Activated CD4-positive, CD25-positive, alpha-beta regulatory T cell treated with anti-CD3 and anti-CD28 coated beads, Interleukin-2, amount 50 U/mL, for 72 hours (primary cell): ENCODE measurements at places on chromosomes 4 and X.

DNA sequence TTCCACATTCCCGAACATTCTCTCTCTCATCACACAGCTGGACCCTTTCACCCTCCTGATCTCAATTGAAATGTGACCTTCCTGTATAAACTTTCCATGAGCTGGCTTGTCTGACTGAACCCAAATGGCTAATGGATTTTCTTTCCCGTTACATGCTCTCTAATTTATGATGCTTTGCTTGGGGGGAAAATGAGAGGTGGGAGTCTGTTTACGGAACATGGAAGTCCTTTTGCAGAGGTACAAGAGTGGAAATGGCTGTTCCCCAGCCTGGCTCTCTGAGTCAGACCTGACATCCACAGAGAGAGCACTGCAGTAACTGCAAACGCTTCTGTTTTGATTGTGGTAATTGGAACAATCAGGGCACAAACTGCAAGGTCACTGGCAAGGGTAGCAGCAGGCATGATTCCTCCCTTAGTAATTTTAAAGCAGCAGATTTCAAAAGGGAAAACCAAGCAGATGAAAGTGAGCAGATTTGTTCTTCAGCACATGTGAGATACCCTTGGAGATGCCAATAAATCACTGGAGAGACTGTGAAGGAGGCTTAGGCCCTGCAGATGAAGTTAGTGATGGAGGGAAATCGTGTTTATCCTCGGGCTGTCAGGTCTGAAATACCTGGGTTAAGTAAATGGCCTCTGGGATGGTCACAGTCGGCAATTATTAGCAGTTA is 83.9 kb downstream of the SNCA start:
- no peak for DNase-seq

GRCh38 chr4:183729430-183730328 is 70.6 kb downstream of the TRAPPC11 start:
- DNase-seq, result no peak

- no peak for DNase-seq
Measured at GRCh38 chr4:183118141-183118540, 19.1 kb downstream of the WWC2 start.

DNA sequence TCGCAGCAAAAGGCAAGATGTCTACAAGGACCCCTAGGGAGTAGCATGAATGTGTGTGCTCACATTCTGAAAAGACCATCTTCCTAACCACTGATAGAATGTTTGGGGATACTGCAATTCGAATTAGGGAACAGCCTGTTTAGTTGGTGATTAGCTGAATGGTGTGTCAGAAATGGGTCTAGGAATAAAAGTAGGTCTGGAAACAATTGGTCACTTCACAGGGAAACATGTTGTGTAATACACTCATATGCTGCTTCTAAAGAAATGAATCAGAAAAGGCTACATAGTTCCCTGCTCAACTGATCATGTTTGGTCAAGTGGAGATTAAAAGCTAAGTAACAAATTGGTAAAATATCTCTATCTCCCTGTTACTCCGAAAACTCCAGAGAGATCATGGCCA is 2362.4 kb upstream of the TENM3 start:
- no peak for DNase-seq

DNA sequence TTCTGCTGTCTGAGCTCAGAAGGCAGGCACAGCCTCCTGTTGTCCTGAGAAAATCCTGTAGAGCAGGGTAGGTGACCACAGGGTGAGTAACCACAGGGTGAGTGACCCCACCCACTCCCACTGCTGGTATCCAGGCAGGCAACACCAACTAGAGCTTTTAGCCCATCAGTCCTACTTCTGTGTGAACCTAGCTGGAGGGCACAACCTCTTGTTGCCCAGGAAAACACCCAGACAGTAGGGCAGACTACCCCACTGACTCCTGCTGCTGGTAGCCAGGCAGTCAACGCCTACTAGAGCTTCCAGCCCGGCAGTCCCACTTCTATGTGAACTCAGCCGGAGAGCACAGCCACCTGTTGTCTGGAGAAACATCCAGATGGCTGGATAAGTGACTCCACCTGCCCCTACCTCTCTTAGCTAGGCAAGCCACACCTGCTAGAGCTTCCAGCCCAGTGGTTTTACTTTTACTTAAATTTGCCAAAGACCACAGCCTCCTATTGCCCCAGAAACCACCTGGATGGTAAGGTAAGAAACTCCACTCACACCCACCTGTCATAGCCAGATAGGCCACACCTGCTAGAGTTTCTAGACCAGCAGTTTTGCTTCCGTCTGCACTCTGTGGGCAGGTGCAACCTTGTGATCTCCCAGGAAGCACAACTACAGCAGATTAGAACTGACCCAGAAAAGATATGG is 371.6 kb downstream of the INPP4B start:
- DNase-seq, result no peak

GRCh38 chrX:40090961-40091360 is 6.8 kb downstream of the BCOR start:
- DNase-seq, result no peak

- DNase-seq, result no peak
Measured at GRCh38 chr4:141220271-141220670, 424 bp upstream of the ZNF330 start.

DNA sequence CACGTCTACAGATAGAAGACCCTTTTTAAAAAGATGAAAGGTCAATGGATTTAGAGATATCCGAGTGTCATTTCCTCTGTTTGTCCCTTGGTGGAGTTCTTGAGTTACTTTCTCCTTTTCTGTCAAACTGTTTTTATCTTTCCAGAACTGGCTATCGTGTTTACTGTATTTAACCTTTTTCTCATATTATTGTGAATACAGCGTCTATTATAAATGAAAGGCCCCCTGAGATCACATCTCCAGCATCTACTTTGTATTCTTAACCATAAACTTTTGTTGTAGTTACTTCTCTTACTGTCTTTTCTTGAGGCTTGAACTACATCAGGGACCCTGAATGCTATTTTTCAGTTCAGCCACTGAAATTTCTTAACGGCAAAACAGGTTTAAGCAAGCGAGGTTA is 4.0 kb upstream of the PCDH7 start:
- DNase-seq, result no peak

GRCh38 chr4:27789773-27790172 is 929.1 kb downstream of the STIM2 start:
- no peak for DNase-seq

GRCh38 chrX:50629774-50630173 is 159.1 kb upstream of the DGKK start:
- no peak for DNase-seq

DNA sequence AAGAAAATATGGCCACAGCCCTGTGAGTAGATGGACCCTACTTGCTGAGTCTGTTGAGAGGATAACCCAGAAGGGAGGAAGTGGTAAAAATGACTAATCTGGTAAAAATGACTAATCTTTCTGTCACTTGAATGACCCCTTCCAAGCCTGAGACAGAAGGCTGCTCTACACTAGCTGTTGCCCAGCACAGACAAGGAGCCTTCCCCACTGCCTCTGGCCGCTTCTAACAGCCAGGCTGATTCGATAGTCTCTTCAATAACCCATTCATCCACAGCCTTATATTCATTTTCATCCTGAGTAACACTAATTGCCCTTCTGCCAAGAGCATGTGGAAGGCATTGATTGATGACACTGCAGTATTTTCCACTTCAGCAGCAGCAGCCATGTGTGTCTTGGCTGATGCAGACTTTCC is 18.4 kb downstream of the MAGEB17 start:
- DNase-seq, result no peak

- DNase-seq, result no peak
Measured at GRCh38 chr4:186703510-186703909, 20.1 kb downstream of the FAT1 start.

- no peak for DNase-seq
Measured at GRCh38 chr4:85828027-85828890, 353.3 kb downstream of the ARHGAP24 start.

DNA sequence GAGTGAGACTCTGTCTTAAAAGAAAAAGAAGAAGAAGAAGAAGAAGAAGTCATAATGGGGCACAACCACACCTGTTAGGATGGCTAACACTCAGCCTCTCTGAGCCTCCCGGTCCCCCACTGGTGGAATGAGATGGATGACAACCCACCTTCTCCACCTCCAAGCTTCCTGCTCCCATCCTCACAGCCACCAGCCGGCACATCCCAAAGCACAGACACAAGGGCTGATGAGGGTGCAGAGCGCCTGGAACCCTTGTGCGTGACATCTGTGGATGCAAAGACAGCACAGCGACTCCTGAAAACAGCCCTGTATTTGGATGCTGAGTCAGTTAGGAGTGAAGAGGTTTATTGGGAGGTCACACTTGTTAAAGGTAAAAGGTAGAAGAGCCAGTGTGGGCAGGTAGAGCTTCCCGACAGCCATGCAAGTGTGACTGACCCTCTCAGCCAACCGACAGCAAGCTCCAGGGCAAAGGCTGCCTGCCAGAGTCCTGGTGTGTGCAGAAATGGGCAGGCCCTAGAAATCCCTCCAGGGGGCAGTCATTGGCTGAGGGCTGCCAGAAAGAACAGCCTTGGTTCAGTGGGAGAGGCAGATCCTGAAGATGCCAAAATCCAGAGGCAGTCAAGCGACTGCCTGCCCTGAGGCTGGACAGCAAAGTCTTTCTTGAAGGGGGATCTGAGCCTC is 26.6 kb upstream of the MAN2B2 start:
- no peak for DNase-seq

- no peak for DNase-seq
Measured at GRCh38 chrX:20718592-20719380, 452.1 kb upstream of the RPS6KA3 start.

DNA sequence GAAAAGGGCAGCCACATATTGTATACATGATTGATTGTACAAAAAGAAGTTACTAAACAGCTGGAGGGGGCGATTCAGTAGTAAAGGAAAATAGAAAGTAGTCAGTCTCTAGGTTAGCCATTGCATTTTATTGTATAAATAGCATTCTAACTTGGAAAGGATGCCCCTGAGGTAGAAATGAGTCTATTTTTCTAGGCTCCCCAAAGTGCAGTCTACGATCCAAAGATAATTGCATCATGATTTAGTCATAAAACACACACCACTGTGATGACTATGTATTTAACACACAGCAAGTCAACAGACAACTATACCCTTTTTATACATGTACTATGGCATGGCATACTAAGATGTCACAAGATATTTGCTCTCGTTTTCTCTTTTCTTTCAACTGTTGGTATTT is 204.9 kb downstream of the APBB2 start:
- no peak for DNase-seq

GRCh38 chr4:74764119-74764518 is 30.2 kb downstream of the BTC start:
- no peak for DNase-seq

- no peak for DNase-seq
Measured at GRCh38 chrX:2841537-2841936, 12.8 kb downstream of the GYG2 start.

- no peak for DNase-seq
Measured at GRCh38 chr4:56630876-56631666, 50.0 kb downstream of the HOPX start.

GRCh38 chr4:118957722-118958445 is 69.2 kb downstream of the SYNPO2 start:
- no peak for DNase-seq

GRCh38 chr4:37864786-37865185 is 26.1 kb upstream of the TBC1D1 start:
- DNase-seq, result no peak

GRCh38 chr4:16636912-16637630 is 261.4 kb downstream of the LDB2 start:
- DNase-seq, result no peak

DNA sequence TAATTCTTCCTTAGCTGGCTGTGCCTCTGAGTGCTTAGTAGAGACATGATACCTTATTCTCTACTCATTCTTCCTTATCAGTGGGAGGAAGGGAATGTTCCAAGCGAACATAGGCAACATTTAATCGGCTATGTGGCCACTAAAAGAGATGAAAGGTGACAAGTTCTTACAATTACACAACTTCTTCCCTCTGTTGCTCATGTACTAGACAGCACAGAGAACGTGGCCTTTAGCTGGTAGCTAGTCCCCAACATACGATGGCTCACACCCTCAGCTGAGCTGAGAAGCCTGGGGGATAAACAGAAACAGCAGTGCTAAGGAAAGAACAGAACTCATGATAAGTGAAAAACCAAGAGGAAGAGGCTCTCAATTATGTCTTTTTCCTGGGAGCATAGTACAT is 52.2 kb downstream of the APOO start:
- no peak for DNase-seq

DNA sequence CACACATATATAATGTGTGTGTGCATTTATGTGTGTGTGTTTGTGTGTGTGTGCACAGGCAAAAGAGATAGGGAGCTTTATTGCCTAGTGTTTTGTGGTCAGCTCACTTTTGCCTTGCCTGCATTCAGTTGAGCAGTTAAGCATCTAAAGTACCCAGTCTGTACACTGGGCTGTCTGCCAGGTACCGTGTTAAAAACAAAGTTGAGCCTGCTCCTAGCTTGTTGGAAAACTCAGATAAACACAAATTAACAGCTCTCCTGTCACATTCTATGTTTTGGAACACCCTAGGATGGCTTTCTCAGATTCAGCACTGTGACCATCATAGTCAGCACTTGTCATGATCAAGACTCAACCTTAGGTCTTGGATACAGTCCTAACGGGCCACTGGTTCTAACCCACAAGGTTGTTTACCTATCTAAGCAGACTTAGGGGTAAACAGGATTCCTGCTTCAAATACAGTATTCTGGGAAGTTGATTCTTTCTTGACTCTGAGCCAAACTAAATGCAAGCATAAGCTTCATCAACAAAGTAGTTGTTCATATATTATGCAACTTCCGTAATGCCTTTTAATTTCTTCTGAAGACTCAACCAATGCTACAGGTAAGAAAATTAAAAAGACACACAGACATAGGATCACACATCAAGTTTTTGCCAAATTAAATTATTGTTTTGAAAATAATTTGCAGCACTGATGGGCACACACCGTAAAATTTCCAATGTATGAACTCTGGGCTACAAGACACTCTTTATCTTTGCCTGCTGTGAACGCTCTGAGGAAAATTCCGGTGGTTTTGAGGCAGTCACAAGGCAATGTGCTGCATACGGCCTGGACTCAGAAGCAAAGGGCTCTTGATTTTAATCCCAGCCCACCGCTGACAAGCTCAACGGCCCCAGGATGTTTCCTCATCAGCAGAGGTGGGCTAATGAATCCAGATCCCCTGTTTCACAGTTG is 11.3 kb upstream of the CD99 start:
- no peak for DNase-seq

DNA sequence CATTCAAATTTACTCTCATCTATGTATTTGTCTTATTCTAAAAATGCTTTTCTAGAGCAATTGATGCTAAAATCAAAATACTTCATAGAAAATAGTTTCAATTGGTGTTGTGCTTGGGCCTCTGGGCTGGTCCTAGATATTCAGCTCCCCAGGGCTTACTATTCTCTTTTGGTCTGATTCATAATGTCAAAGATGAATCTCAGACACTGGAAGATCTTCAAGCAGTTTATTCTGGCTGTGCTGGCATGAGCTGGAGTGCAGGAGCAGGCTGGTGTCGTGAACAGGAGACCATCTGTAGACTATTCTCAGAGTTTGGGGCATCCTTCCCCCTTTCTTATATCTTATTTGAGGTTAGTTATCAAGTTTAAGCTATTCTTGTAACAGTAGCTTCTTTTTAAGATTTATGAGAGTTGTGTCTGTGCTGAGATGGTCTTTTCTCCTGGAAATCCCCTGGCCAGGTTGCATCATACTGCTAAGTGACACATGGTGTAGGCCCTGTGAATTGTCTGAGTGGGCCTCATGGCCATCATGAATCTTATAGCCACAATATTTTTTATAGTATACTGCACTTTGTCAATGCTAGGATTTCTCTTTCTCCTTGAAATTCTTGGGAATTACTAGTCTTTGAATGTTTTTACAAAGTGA is 1624.0 kb upstream of the IGFBP7 start:
- no peak for DNase-seq

- peak; percentile 31 for DNase-seq
Measured at GRCh38 chrX:1205681-1206611, 6.5 kb downstream of the CRLF2 start.

- no peak for DNase-seq
Measured at GRCh38 chr4:114191496-114191895, 212.0 kb upstream of the ARSJ start.
